ENCODE measurements at places on chromosomes 7 and 10.

DNA sequence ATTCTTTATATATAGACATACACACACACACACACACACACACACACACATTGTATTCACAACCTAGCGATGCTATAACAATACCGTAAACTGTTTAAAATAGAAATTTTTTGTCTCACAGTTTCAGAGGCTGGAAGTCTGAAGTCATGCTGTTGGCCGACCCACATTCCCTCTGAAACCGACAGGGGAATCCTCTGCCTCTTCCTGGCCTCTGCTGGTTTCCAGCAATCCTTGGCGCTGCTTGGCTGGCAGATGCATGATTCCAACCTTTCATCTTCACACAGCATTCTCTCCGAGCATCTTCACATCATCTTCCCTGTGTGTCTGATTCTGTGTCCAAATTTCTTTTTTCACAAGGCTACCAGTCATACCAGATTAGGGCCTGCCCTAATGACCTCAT, 94.8 kb downstream of the CCDC71L start:
- DNase-seq, result no peak

- no peak for DNase-seq
Measured at GRCh38 chr7:75058406-75058805, 15.2 kb downstream of the RCC1L start.

DNA sequence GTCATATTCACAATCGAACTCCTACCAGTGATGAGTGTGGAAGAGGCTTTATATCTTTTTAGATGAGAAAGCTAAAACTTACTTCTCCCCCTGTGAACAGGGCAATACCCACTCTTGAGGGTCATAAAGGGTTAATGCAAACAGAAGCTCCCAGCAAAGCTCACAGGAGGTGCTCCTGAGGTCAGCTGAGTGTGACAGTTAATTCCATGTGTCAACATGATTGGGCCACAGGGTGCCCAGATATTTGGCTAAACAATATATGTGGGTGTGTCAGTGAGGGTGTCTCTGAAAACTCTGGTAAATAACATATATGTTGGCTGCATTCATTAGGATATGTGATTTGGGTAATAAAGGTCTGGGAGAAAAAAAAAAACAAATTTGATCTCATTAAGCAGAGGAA, 86.0 kb downstream of the HIP1 start:
- no peak for DNase-seq

- DNase-seq, result no peak
Measured at GRCh38 chr10:33265621-33266020, 68.8 kb downstream of the NRP1 start.

GRCh38 chr10:55786461-55787050, 574.5 kb downstream of the ZWINT start:
- no peak for DNase-seq

DNA sequence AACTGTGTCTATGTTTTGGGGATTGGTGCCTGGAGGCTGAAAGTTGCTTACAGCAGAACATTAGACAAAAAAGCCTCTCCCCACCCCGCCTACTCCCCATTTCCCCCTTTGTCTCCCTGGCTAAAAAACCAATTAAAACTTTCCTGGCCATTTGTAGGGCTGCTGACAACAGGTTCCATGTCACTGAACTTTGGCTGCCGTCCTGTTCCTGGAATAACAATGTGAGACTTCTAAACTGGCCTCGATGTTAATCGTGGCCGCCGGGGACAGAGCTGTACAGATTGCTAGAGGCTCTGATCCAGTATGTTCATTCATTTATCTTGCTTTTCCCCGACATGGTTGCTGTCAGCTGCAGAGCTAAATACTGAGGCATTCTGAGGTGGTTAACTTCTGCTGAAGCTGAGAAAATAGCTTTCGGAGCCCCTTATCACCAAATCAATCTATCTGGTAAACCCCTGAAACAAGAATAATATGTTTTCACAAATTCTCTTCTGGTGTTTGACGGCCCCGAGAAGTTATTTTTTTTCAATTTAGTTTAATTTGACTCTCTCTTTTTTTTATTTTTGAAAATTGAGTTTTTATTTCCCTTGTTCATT, 271.6 kb downstream of the GFRA1 start:
- no peak for DNase-seq

DNA sequence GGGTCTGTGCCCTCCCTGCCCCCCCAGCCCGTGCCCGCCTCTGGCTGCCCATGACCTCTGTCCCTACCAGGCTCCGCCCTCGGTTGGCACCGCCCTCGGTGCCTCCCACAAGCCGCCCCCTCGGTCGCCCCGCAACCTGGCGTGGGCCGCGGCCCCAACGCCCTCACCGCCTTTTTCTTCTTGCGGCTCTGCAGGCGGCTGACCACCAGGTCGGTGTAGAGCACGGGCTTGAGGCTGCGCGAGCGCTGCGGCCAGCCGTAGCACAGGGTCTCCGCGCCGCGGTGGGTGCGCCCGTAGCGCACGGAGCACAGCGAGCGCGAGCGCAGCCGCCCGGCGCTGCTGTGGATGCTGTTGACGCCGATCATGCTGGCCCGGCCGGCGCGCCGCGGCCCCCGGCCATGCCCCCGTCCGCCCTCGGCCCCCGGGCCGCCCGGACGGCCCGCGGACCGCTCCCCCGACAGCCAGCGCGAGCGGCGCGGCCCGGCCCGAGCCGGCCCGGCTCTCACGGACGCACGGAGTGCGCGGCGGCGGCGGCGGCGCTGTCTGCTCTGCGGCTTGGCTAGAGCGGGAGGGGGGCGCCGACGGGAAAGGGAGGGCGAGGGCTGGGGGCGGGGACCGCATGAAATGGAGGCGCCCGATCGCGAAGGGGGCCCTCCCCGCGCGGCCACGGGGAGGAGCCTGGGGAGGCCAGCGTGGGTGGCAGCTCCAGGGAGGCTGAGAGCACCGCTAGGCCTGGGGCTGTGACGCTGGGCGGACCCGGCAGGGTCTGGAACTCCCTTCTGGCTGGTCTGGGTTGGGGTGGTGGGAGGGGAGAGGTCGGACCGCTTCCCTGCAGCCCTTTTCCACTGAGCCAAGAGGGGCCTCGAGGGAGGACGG, 9.6 kb downstream of the PSD start:
- DNase-seq, result no peak

DNA sequence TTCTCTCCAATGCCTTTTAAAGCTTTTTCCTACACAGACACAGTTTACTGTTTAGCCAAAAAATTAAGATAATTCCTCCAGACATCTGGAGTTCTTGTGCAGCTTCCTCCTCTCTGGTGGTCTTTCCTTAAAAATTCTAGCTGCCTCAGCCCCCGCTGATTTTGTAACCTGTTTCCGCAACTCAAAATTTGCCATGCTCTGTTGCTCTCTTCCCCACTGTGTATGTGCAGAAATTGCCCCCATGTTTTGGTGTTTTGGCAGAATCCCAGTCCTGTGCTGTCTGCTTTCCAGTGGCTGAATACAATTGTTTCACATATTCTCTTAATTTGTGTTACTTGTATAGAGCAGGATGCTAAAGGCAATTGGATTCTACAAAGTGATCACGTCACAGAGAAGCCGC, 151.7 kb upstream of the PRSS1 start:
- DNase-seq, result no peak

DNA sequence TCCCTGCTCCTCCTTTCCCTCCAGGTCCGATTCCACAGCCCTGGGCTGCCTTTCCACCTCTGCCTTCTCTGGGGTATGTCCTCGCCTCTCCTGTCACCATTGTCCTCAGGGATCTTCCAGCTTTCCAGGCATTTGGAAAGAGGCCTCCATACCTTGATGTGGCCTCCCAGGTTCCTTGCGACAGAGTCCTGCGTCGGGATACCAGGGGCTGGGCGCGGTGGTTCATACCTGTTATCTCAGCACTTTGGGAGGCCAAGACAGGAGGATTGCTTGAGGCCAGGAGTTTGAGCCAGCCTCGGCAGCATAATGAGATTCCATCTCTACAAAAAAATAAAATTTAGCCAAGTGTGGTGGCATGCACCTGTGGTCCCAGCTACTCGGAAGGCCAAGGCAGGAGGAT, 171.1 kb downstream of the CUX1 start:
- DNase-seq, result no peak

DNA sequence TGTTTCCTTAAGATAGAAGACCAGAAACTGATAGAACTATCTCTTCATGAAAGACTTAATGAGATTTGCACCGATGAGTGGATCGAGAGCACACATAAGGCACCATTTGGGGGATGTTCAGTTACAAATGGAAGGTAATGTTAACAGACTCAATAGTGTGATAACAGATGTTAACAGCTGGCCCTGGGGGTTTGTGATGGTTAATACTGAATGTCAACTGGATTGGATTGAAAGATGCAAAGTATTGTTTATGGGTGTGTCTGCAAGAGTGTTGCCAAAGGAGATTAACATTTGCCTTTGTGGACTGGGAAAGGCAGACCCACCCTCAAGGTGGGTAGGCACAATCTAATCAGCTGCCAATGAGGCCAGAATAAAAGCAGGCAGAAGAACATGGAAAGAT, 130.5 kb upstream of the DGKB start:
- DNase-seq, result no peak

DNA sequence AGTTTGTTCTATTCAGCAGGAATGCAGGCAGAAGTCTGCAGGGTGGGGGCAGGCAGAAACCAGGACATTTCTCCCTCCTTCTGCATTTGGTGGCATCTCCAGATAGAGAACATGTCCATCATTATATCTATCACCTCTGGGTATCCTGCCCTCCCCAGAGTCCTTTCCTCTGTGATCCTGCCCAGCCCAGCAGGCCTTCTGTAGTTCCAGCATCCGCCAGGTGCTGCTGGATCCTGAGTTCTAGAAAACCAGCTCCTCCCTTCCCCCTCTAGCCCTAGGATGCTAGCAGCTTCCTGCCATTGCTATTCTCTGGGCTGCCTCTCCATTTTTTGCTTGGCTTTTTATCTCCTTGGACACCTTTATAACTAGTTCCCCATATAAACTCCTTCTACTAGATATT, 180.3 kb downstream of the KCNMA1 start:
- no peak for DNase-seq

GRCh38 chr7:70596598-70596913, 535.4 kb upstream of the GALNT17 start:
- no peak for DNase-seq

Data from cortex of kidney (tissue), 1 donor.